Activated CD4-positive, alpha-beta T cell treated with anti-CD3 and anti-CD28 coated beads for 24 hours (primary cell): ENCODE measurements at places on chromosomes 7 and 10.

GRCh38 chr7:17010637-17011300 lies 129.0 kb upstream of the AGR3 start:
- DNase-seq, result no peak

- no peak for DNase-seq
Observed at GRCh38 chr7:158727690-158728089, 23.1 kb upstream of the NCAPG2 start.

GRCh38 chr7:80883154-80884025 lies 35.5 kb downstream of the SEMA3C start:
- DNase-seq, result no peak

DNA sequence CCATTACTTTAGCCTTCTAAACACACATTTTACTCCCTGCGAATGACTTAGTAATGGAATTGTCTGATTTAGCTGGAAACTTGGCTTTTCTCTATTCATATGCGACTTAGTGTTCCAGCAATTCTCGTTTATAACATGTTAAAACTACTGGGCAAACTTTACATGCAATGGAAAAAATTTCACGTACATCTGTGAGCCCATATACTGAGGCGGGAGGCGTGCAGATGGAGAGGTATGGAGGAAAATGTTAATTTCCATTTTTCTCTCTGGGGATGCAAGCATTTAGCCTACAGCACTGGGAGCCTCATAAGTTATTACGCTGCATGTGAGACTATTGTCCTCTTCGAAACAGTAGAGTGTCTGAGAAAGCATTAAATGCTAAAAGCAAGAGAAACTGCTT lies 591.5 kb upstream of the ANKRD30A start:
- no peak for DNase-seq

- no peak for DNase-seq
Observed at GRCh38 chr7:39413636-39414223, 152.5 kb upstream of the YAE1 start.

- DNase-seq, result no peak
Observed at GRCh38 chr10:77889277-77889903, 37.2 kb downstream of the DLG5 start.

DNA sequence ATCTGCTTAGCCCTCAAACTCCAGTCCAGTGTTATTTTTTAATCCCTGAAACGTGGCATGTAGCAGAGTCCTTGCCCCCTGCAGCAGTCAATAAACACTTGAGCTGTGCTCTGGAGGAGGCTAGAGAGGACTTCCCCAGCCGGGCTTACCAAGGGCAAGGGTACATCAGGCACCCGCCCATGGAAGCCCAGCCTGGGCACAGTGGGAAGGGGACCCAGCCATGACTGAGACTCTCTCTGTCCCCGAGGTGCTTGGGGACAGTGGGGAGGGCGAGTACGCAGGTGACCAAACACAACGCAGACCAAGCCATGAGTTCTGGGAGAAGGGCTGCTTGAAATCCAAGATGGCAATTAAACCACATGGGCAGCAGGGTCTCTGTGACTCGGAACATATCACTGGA lies 45.2 kb downstream of the EBF3 start:
- no peak for DNase-seq

- no peak for DNase-seq
Observed at GRCh38 chr10:69876286-69876685, 74.6 kb downstream of the COL13A1 start.

GRCh38 chr7:6385909-6386560 lies 61.7 kb downstream of the DAGLB start:
- DNase-seq, result no peak

GRCh38 chr7:116801092-116801710 lies 61.2 kb upstream of the CAPZA2 start:
- DNase-seq, result no peak
